ENCODE measurements at places on chromosomes 2 and 18.

DNA sequence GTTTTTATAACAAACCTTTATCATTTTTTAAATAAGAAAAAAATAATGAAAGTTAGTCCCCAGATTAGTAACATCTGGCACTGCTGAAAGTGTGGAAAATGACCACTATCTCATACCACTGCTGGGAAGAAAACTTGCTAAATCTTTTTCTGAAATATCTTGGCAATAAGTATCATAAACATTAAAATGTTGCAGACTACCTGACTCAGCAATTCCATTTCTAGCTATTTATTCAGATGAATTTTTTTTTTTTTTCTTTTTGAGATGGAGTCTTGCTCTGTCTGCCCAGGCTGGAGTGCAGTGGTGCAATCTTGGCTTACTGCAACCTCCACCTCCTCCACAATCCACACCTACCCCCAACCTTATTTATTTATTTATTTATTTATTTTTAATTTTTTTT lies 35.3 kb upstream of the SOS1 start:
- H3K36me3 ChIP-seq, result no peaks in the 10 kb centered on the region
- DNase-seq, result no peak
- H3K27me3 ChIP-seq, result no peaks in the 10 kb centered on the region
- no peak overlapping the region for H3K4me3 ChIP-seq
- no peaks in the 10 kb centered on the region for H3K4me1 ChIP-seq
- no peak overlapping the region for H3K27ac ChIP-seq

DNA sequence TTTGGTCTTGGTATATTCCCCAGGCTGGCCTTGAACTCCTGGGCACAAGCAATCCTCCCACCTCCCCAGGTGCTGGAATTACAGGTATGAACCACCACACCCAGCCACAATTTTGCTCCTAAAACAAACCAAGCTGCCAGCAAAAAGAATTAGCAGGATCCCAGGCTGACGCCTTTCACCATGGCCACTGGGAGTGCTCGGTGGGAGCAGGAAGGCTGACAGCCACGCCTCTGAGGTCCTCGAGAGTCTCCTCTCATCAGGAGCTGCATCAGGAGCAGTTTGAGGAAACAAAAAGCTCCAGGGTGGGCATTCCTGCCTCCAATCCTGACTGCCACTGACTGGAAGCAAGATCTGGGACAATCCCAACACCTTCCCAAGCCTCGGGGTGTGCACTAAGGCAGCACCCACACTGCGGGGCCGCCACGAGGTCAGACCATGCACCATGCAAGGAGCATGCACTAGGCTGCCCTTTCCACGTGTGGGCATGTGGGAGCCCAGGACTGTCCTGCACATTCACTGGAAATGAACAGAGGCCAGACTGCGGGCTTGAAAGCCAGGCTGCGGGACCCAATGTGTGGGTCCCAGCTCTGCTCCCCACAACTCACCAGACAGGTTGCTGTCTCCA lies 51.4 kb downstream of the TFCP2L1 start:
- no peak for DNase-seq
- H3K4me3 ChIP-seq, result no peak overlapping the region
- H3K27ac ChIP-seq, result no peak overlapping the region
- H3K4me1 ChIP-seq, result no peaks in the 10 kb centered on the region

DNA sequence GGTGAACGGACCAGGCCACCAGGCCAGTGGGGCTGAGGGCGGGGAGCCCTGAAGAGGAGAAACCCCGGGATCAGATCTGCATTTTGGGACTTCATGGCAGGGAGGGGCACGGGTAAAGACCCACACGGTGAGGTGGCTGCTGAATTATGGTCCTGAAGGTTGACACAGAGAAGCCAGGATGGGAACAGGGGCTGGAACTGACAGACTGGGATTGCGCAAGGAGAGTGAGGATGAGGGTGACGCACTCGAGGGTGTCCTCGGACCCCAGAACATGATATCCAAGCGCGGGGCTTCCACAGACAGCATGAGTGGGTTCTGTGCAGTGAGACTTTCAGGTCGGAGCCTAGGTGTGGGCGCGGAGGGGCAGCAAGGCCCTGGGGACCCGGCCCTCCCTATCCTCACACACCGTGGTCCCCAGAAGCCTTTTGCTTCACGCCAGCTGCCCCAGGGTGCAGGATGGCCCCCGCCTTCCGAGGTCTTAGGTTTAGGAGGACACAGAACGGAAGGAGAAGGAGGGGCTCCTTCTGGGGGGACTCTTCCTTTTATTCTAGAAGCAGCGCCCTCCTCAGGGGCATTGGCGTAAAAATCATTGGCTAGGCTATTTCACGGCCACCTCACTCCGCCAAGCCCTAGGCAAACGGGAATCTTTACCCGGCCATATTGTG lies 416.8 kb upstream of the HS6ST1 start:
- H3K4me1 ChIP-seq, result peaks cover 4% of the 10 kb centered on the region
- H3K27ac ChIP-seq, result no peak overlapping the region
- DNase-seq, result no peak
- H3K4me3 ChIP-seq, result no peak overlapping the region
- no peaks in the 10 kb centered on the region for H3K36me3 ChIP-seq

DNA sequence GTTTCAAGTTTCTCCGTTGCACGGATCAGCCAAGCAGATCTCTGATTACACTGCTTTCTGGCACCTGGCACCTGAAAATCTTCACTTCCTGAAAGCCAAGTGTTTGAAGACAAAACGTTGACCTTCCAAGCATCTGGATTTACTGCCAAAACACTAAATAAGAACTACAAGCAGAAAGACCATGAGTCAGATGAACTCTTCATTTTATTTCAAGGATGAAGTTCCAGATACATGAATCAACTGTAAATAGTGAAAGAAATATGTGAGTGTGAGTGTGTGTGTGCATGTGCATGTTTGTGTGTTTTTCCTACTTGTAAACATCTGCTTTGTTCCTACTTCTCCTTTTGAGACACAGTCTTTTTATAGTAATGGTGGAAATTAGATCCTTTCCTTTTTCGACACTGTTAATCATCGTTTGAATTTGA lies 60.0 kb upstream of the DTNA start:
- H3K36me3 ChIP-seq, result no peaks in the 10 kb centered on the region
- H3K27ac ChIP-seq, result no peak overlapping the region
- no peaks in the 10 kb centered on the region for H3K27me3 ChIP-seq
- H3K4me3 ChIP-seq, result no peak overlapping the region
- H3K4me1 ChIP-seq, result no peaks in the 10 kb centered on the region

GRCh38 chr2:134074619-134075018 lies 179.3 kb upstream of the MGAT5 start:
- no peaks in the 10 kb centered on the region for H3K27me3 ChIP-seq
- DNase-seq, result no peak
- H3K4me3 ChIP-seq, result no peak overlapping the region
- no peak overlapping the region for H3K27ac ChIP-seq
- H3K4me1 ChIP-seq, result no peaks in the 10 kb centered on the region

GRCh38 chr2:226761195-226761583 lies 38.4 kb downstream of the IRS1 start:
- no peak overlapping the region for H3K27ac ChIP-seq
- H3K4me3 ChIP-seq, result no peak overlapping the region
- no peak for DNase-seq
- H3K27me3 ChIP-seq, result no peaks in the 10 kb centered on the region
- no peaks in the 10 kb centered on the region for H3K4me1 ChIP-seq

GRCh38 chr2:10934308-10934978 lies 22.7 kb downstream of the KCNF1 start:
- no peaks in the 10 kb centered on the region for H3K36me3 ChIP-seq
- DNase-seq, result no peak
- no peaks in the 10 kb centered on the region for H3K4me1 ChIP-seq
- H3K27me3 ChIP-seq, result no peaks in the 10 kb centered on the region
- H3K27ac ChIP-seq, result no peak overlapping the region

GRCh38 chr2:170313347-170313991 lies 135.5 kb downstream of the MYO3B start:
- no peaks in the 10 kb centered on the region for H3K36me3 ChIP-seq
- H3K4me1 ChIP-seq, result no peaks in the 10 kb centered on the region
- no peak for DNase-seq
- no peaks in the 10 kb centered on the region for H3K27me3 ChIP-seq

DNA sequence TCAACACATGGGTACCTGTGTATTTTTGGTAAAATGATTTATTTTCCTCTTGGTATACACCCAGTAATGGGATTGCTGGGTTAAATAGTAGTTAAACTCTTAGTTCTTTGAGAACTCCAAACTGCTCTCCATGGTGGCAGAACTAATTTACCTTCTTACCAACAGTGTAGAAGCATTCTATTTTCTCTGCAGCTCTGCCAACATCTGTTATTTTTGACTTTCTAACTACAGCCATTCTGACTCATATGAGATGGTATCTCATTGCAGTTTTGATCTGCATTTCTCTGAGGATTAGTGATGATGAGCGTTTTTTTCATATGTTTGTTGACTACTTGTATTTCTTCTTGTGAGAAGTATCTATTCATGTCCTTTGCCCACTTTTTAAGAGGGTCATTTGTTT lies 180.6 kb downstream of the FSIP2 start:
- no peaks in the 10 kb centered on the region for H3K27me3 ChIP-seq
- H3K4me1 ChIP-seq, result no peaks in the 10 kb centered on the region
- no peak overlapping the region for H3K4me3 ChIP-seq
- no peak for DNase-seq
- H3K27ac ChIP-seq, result no peak overlapping the region

DNA sequence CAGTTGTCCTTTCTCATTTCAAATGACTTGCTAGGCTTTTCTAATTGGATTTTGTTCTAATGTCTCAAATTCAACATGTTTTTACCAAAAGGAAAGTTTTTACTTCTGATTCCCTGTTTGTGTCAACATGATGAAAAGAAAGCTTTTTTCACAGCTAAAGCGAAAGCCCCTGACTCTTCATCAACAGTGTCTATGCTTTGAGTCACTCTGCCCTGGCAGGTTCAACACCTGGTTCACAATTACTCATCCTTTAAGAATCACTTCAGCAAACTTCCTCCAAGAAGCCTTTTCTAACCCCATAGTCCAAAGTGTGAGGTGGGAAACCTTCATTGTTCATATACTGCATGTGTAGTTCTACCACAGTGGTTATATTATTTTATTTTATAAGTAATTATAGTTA lies 7.6 kb upstream of the DSG2 start:
- H3K36me3 ChIP-seq, result no peaks in the 10 kb centered on the region

GRCh38 chr2:150126143-150126740 lies 361.2 kb downstream of the RND3 start:
- no peak overlapping the region for H3K4me3 ChIP-seq
- H3K27ac ChIP-seq, result no peak overlapping the region
- H3K4me1 ChIP-seq, result no peaks in the 10 kb centered on the region
- no peaks in the 10 kb centered on the region for H3K27me3 ChIP-seq

GRCh38 chr2:98695255-98695654 lies 35.7 kb downstream of the MGAT4A start:
- no peak overlapping the region for H3K4me3 ChIP-seq
- DNase-seq, result no peak
- H3K36me3 ChIP-seq, result peaks cover 3% of the 10 kb centered on the region
- peaks cover 39% of the 10 kb centered on the region for H3K4me1 ChIP-seq
- no peaks in the 10 kb centered on the region for H3K27me3 ChIP-seq
- H3K27ac ChIP-seq, result no peak overlapping the region

Measured in effector memory CD4-positive, alpha-beta T cell (primary cell).